ENCODE measurements at places on chromosomes 3 and 15.

- no peak for DNase-seq
These were observed 179.8 kb downstream of the SLCO3A1 start for GRCh38 chr15:92033314-92033713.

GRCh38 chr15:73862276-73862675, 11.1 kb upstream of the TBC1D21 start:
- no peak for DNase-seq

- no peak for DNase-seq
These were observed 28.1 kb upstream of the CNBP start for GRCh38 chr3:129211772-129212171.

- DNase-seq, result no peak
These were observed 28.2 kb downstream of the ARIH1 start for GRCh38 chr15:72502220-72502809.

DNA sequence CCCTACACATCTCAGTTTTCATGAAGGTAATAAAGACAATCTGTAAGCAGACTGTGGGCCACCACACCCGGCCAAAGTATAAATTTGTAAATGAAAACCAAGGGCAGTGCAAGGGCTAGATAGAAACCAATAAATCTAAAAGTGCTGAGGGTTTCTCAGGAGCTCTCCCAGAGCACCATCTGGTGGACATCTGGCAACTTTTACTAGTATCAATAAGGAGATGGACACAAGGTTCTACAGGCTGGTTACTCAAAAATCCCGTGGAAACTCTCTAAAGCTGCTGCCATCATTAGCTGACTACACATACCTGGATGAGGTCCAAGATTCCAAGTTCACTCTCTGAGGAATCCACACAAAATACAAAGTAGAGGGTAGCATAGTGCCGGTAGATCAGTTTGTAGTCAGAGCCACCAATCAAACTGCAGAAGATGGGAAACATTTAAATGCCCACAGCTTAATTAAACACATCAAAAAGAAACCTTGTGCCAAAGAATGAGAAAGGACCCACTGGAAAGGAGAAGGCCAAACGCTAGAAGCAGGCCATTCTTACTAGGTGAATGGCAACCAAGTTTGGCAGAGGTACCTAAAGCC, 5.5 kb downstream of the AP3S2 start:
- DNase-seq, result no peak
